ENCODE measurements at places on chromosomes 2 and 18. TPM values are rescaled to one million over a fixed set of nuclear protein-coding genes. Genes with fewer than 3 reads are reported as not detected.

The KCNG3 gene
- total RNA-seq = 0.06 TPM

The PDCD1 gene
- total RNA-seq = not detected

The SOX11 gene
- 12.7 TPM for total RNA-seq

The ALPI gene
- not detected for total RNA-seq

The CFLAR gene
- total RNA-seq = 183 TPM

The HJURP gene
- 4.3 TPM for total RNA-seq

The TRIM43 gene
- total RNA-seq = not detected
